ENCODE measurements at places on chromosomes 3 and 15.

DNA sequence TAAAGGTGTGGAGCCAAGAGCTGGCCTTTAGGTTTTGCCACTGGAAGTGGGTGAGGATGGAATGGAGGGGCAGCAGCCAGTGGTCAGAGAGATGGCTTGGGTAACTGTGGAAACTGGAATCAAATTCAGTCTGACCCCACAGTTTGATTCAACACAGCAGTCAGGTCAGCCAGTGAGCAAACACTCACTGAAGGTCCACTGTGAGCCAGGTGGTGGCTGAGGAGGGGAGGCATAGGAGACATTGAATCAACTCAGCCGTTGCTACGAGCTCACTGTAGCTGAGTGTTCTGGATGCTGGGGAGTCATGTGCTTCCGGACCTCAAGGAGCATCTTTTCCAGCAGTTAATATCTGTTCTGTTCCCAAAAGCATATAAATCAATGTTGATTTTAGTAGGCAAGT is 37.5 kb downstream of the LPP start:
- no peak for DNase-seq

GRCh38 chr3:15685927-15686326 is 84.4 kb downstream of the BTD start:
- DNase-seq: no peak

GRCh38 chr3:177574222-177574856 is 377.1 kb upstream of the TBL1XR1 start:
- no peak for DNase-seq

- no peak for DNase-seq
Observed at GRCh38 chr3:151499168-151499567, 38.3 kb upstream of the IGSF10 start.

GRCh38 chr3:17749281-17749680 is 6.8 kb upstream of the TBC1D5 start:
- no peak for DNase-seq

- DNase-seq: no peak
Observed at GRCh38 chr3:39505866-39506742, 38.6 kb downstream of the MOBP start.

DNA sequence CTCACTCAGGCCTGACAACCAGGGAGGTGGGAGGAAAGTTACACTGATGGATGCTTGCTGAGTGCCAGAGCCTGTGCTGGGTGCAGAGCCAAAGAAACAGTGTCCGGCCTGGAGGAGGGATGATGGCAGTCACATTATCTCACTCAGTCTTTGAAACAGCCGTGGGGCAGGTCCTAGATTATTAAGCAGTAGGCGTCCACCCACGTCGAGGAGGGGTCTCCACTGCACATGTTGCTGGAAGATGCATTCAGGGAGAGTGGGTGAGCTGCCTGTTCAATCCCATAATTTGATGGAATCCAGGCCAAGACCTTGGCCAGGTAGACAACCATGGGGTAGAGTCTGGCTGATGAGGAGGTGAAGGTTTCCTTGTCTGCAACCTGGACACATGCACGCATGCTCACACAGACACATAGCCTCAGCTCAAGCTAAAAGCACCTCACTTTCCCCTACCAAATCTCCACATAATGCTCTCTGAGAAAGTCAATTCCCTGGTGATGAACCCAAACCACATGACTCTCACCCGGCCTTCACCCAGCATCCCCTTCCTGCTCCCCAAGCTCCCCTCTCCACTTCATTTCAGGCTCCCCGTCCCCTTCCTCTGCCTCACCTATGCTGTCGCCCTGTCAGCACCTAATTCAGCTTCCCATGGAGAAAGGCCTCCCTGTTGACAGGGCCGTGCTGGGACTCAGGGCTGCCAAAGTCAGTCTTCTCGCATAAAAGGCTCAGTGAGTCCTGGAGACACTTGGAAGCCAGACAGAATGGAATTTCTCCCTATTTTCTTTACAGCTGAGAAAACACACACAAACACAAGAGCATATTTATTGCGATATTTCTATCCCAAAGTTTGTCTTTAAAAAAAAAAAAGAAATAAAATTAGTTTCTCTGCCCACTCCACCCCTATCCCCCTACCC is 29.8 kb downstream of the ACAN start:
- DNase-seq: no peak

DNA sequence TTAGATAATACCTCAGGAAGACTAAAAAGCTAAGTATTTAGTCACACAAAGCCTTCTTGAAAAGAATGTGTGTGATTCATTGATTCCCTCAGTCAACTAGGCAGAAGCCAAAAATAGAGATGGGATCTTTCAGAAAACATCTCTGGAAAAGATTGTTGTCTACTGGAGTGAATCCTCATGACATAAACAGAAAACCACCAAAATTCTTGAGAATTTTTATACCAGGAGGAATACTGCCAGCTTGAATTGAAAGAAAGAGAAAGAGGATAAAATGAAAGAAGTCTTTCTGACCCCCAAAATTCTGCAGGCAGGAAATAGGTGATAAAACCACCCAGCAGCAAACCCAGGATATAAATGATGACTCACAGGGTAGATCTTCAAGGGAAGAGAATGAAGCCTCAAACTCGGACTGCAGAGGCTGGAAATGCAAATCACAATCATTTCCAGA is 363.1 kb upstream of the PLSCR5 start:
- no peak for DNase-seq

GRCh38 chr3:196311-197148 is at the start of gene CHL1:
Gene CHL1, plus strand, starts transcription at chr3:196763. Its CDS starts 123,014 bp downstream, at chr3:319777.
- no peak for DNase-seq

DNA sequence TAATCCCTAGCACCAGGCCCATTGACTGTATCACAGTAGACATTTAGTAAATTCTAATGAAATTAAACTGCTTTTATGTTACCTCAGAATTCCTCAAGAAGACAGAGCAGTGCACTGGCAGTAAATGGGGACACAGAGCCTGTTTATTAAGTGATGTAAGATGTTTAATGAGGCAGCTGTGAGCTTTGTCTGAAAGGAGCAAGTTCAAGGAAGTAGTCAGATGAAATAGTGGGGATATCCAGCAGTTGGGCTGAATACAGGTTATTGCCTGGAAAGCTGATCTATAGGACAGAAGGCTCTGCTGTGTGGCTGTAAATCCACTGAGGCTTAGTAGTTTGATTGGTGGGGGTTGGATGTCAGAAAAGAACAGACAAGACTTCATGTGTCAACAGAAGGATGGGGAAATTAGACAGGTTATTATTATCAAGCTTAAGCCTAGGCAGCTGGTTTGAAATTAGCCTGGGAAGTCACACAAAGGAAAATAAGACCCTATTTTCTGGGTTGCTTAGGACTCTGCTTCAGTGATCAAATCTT is 62.2 kb downstream of the PFN2 start:
- no peak for DNase-seq

- no peak for DNase-seq
Observed at GRCh38 chr3:1288805-1289494, 196.1 kb downstream of the CNTN6 start.

DNA sequence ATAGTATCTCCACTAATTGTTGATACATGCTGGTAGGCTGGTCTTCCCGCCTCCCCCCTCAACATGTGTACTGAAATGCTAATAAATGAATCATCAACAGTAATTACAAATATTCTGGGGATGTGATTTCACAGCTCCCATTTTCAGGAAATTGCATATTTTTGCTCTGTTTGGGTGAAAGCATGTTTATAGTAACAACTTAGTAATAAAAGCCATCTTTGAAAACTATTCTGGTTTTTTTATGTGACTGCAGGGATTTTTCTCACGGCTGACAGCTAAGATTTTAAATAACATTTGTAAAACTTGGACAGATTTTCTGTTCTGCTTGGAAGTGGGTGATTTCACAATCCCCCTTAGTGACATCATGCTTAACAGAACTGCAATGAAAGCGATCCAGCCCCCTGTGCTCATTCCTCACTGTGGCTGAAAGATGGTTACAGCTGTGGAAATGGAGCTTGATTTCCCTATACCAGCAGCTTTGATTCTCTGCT is 25.6 kb upstream of the FAM174B start:
- DNase-seq: no peak

DNA sequence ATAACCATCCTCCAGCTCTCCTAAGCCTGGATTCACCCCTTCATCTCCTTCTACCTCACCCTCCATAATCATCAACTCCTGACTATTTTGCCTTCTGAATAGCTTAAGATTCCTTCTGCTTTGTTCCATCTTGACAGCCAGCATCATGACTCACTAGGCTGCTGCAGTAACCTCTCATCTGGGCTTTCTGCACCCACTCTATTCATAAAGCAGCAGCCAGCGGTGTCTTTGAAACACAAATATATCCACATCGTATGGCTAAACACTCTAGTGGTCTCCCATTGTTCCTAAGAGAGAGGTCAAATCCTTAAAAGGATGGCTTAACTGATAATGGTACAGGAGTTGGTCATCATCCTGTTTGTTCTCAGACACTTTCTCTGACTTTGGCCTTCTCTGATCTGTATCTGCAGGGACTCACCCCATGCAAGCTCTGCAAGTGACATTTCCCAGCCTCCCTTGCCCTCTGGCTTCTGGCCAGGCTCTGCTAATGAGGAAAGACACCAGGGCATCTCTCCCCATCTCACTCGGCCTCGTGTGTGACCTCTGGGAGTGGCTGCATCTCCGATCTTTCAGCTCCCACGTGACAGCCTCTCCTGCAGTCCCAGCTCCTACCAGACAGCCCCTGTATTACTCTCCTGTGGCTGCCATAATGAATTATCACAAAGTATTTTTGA is 6.2 kb downstream of the GRK7 start:
- no peak for DNase-seq

GRCh38 chr3:29527246-29527645 is 246.4 kb downstream of the RBMS3 start:
- no peak for DNase-seq

DNA sequence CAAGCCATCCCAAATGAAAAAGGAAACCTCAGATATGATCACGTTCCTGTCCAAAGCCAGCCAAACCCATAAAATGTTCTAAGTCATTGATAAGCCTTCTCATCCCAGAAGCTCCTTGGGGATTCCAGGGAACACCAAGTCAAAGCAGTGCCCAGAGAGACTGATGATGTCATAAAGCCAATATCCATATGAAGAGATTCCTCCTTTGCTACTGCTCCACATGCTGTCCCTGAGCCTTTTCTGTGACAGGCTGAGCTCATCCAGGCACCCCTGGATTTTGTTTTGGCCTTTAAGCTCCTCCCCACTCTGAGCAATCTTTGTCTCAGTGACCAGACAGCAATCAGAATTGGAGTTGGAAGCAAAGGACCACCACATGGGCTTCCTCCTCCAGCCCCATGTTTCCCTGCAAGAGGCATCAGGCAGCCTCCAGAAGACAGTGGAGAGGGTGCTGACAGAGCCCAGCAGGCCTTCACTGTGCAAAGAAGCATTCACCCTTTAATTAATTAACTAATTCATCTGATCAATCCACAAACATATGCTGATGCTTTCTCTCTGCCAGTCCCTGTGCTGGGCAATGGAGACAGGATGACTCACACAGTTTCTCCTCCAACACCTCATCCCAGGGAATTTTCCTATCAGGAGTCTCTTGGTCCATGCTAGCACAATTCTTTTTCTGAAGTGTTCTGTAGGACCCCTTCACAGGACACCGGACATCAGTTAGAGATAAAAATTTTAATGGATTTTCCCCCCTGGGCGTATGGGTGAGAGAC is 25.0 kb downstream of the MEX3B start:
- DNase-seq: no peak

DNA sequence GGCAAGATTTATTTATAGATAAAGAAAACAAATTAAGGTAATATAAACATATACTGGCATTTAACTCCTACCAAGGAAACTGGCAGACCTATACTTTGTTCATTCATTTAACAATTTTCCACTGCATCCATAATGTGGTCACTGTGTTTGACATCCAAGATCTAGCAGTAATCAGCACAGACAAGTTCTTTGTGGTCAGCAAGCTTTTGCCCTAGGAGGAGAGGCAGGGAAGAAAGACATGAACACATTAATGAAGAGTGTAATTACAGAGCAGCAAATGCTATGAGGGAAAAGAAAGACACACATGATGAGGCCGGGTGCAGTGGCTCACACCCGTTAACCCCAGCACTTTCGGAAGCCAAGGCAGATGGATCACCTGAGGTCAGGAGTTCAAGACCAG is 34.4 kb downstream of the SUCLG2 start:
- no peak for DNase-seq

GRCh38 chr3:101631098-101631796 is 45.7 kb downstream of the ZBTB11 start:
- DNase-seq: no peak

GRCh38 chr3:67521053-67521646 is 133.3 kb downstream of the SUCLG2 start:
- no peak for DNase-seq

DNA sequence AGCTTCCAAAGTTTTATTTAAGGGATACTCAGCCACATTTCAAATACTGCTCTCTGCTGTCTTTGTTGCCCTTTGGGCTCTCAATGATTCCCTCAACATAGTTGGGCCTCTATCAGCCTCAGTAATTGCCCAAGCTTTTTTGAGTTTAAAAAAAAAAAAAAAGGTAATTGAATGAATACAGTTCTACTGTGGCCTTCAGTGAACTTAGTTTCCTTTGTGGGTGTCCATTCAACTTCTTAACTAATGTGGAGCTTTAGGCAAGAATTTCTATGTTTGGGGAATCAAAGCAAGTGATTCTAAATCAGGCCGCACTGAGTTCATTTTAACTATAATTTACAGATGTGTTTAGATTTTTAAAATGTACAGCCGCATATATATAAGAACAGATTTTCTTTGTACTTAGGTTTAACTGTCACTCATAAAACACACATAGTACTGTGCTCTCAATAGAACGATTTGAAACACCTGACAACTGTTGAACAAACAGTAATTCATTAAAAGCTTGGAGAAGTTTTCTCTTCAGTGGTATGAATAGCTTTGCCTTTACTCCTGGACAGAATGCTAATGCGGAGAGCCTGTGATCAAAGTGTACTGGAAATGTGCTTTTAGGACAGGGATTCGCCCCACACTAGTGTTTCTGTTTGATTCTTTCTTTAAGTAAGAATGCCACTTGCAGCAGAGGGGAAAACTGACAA is 844.9 kb upstream of the SEMA6D start:
- no peak for DNase-seq

DNA sequence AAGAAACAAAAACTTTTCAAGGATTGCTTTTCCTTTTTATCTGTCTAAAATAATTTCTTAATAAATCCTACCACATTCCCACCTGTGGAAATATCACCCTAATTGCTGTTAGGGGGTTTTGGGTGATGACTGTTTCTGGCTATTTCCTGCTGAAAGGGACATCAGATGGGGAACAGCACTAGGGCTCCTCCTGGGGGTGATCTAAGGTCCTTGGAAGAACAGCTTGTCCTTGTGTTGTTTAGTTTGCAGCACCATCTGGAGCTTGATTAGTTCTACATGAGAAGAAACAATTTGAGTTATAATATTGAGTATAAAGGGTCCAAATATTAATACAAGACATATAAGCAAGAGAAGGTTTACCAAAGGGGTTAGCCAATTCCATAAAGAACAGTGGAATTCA is 18.7 kb downstream of the OR5H15 start:
- DNase-seq: no peak
